ENCODE measurements at places on chromosomes 6 and 20.

GRCh38 chr6:50824552-50824951, 5.9 kb downstream of the TFAP2B start:
- no peak for DNase-seq

DNA sequence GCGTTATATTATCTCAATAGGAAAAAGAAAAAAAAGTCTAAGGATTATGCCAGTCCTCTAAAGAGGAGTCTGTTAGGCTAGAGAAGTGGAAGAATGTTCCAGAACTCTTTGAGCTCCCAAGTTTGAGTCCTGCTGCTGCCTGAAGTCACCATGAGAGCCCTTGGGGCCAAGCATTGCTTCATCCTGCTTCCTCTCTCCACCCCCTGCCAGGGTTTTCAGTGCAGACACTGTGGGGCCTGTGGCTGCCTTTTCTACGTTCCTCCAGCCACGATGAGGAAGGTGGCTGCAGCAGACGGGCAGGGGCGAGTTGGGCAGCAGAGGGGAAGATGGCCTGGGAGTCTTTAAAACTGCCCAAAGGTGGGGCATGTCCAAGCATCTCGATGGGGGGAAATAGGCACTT, 214.4 kb upstream of the KCNG1 start:
- peak; percentile 6 for DNase-seq

DNA sequence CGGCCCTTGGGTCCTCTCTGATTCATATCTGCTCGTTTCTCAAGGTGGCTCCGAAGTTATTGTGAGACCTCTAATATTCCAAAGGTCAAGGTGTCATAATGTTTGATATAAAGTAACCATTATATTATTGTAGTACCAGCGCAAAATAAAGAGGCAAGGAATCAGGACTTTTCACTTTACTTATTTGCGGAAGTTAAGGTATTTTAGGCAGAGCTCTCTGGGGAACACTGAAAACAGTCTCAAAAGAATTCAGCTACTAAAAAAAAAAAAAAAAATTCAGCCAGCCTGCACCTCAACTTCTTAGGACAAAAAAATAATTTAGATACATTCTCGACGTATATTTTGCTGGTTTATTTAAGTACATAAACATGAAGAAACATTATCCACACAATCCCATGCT, 2.4 kb downstream of the OSER1 start:
- no peak for DNase-seq

GRCh38 chr6:150898399-150899170, 33.1 kb downstream of the MTHFD1L start:
- no peak for DNase-seq

DNA sequence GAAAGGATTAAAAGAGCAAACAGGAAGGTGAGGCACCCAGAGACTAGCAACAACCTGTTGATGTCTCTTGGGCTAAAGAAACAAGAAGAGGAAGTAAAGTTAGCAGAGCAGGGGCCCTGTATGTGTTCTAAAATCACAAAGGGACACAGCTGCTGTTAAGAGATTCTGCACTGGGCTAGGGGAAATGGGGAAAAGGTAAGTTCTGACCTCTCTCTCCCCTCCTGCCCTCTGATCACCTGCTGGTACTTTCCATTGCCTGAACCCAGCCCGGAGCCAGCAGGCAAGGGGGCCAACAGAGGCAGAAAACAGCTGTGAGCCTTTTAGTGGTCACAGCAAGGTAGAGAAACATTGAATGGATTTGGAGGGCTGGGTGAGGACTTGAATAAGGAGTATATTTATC, 13.5 kb upstream of the CNR1 start:
- no peak for DNase-seq

- DNase-seq, result no peak
Observed at GRCh38 chr6:44594481-44594880, 207.0 kb downstream of the CDC5L start.

DNA sequence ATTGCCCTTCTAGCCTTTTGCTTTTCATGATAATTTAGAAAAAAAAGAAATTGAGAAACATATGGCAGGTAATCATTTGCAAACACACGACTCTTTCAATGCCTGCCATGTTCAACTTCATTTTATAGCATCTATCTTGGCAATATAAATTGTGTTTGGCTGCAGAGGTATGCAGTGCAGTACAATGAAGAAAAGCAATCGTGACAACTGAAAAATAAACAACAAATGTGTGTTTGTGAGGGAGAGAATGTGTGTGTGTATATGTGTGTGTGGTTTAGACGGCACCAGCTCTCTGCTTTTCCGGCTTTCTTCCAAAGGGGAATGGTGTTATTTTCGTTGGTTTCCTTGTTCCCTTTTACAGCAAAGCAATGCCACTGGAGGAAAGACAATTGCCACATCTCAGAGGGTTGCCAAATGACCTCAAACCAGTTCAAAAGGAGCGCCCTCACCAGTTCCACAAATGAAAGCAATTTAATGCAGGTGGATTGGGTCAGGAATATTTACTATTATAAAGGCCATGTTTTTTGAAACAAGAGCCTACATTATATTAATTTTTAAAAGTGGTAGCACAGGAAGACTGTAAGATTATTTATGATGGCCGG, 587.2 kb downstream of the PRKN start:
- DNase-seq, result no peak

- DNase-seq, result no peak
Observed at GRCh38 chr6:126153661-126154060, 167.3 kb downstream of the TRMT11 start.

DNA sequence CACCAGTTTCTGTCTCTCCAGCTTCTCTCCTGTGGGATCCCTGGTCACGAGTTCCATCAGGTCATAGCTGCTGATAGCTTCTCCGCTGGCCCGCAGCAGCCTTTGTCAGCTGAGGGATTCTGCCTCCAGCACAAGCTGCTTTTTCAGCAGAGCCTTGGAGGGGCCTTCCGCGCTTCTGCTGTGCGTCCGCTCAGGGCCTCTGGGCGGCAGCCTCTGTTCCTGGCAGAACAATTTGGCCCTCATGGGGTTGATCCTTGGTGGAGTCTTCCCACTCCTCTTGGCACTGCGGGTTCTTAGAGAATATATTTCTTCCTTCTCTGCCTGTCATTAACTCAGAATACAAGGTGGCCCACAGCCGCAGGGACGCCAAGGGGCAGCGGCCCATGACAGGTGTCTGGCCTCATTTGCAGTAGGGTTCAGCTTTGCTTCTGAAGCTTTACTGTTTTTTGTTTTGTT, 158.8 kb downstream of the DTNBP1 start:
- no peak for DNase-seq

- DNase-seq, result no peak
Observed at GRCh38 chr6:37262446-37263026, 4.6 kb upstream of the TMEM217 start.

DNA sequence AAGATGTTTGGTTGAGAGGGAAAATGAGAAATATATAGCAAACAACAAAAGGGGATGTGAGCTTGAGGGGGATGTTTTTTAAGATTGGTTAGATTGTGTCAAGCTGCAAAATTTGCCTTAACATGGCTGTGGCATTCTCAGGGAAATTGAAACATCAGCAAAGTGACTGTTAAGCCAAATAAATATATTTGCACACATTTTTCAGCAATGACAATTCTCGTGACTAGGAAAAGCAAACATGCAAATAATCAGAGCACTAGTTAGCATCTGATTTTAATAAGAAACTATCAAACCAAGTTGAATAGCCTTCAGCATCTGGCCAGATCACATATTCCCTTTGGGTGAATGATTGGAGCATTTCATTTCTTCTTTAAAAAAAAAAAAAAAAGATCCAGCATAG, 262.8 kb downstream of the TBC1D7 start:
- no peak for DNase-seq

DNA sequence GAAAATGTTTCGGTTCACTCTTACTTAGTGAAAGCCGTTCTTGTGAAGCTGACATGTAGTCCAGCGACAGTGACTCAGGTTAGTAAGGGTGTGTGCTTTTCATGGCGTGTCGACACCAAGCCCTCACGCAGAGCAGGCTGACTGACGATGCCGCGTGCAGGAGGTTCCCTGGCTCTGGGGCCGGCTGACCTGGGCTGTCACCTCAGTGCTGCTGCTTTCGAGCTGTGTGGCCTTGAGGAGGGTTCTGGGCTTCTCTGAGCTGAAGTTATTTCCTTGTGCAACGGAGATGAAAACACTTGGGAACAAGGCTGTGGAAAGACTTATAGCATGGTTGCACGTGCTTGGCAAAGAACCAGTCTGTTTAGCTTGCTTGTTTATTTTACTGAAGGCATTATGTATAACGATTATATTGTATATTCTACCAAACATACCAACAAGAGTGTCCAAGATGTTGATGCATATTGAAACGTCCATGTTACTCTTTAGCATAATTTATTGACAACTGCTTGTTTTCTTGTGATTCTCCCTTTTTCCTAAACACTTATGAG, 59.2 kb downstream of the PHACTR3 start:
- no peak for DNase-seq

- peak; percentile 7 for DNase-seq
Observed at GRCh38 chr6:95866732-95867131, 149.0 kb upstream of the FUT9 start.

- no peak for DNase-seq
Observed at GRCh38 chr6:162251257-162251656, 476.3 kb downstream of the PRKN start.

DNA sequence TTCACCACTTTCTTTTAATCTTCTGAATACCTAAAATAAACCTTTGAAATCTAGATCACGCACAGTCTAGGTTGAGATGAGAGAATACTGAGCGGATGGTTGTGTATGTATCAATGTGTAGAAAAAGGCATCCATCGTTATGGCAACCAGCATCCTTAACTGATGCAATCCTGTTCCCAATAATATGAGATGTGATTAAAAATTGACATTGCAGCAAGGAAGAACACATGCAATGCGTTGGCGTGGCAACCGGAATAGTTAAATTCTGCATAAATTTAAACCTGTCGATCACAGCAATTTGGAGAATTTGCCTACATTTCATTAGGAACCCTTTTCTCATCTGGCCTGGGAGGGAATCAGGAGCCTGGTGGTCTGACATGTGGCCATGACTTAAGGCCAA, 1.3 kb upstream of the L3MBTL1 start:
- DNase-seq, result no peak

DNA sequence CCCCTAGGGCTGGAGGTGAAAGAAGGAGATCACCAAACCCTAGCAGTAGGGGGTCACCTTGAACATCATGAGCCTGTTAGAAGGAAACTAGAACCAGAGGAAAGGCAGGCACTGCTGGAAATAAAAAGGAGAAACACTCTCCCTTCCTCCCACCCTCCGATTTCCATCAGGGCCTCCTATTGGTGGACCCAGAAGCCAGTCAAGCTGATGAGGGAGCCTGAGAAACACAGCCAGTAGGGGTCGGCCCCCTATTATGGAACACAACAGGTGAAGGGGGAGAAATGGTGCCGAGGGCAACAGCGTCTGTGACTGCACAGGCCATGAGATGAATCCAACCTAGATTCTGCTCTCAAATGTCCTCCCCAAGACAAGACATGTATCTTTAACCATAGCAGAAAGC, 156.1 kb upstream of the LRFN2 start:
- no peak for DNase-seq

- DNase-seq, result no peak
Observed at GRCh38 chr20:13006825-13007224, 1.9 kb upstream of the SPTLC3 start.

- peak; percentile 46 for DNase-seq
Observed at GRCh38 chr6:110816677-110817076, 1.4 kb upstream of the CDK19 start.

- DNase-seq, result peak; percentile 21
Observed at GRCh38 chr6:12150812-12151432, 138.8 kb downstream of the HIVEP1 start.

GRCh38 chr20:53535878-53536277, 57.8 kb downstream of the ZNF217 start:
- DNase-seq, result no peak

- DNase-seq, result no peak
Observed at GRCh38 chr6:161134550-161135298, 139.1 kb downstream of the AGPAT4 start.

DNA sequence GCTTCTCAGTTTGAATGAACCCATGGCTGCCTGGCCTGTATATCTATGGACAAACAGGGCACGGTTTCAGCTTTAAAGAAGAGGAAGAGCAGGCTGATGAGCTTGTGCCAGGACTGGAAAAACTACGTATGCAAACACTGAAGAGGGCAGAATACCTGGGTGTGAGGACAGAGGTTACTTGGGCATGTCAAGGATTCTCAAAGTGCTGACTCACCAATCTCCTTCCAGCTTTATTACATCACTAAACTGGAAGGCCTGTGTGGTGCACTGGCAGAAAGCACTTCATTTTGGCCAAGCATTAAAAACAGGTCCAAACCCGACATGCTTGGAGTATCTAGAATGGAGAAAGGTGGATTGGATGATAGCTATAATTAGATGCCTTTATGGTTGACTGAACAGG, 95.2 kb downstream of the GMPR start:
- no peak for DNase-seq

GRCh38 chr20:4606051-4606450, 115.7 kb upstream of the PRND start:
- no peak for DNase-seq

GRCh38 chr6:36755435-36756348, 58.1 kb downstream of the RAB44 start:
- DNase-seq, result peak; percentile 27

DNA sequence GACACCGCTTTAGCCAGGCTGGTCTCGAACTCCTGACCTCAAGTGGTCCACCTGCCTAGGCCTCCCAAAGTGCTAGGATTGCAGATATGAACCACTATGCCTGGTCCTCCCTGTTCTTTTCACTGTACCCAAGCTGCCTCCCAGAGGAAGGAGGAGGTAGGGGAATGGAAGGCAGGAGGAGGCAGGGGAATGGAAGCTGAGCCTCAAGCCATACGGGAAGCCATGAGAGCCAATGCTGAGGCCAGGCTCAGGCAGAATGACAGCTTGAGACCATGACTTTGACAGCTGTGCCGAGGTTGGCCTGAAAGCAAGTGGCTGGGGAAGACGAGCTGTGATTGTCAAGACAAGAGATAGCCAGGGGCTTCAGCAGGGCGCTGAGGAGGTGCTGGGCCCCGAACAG, 13.6 kb upstream of the ZNF335 start:
- DNase-seq, result no peak

DNA sequence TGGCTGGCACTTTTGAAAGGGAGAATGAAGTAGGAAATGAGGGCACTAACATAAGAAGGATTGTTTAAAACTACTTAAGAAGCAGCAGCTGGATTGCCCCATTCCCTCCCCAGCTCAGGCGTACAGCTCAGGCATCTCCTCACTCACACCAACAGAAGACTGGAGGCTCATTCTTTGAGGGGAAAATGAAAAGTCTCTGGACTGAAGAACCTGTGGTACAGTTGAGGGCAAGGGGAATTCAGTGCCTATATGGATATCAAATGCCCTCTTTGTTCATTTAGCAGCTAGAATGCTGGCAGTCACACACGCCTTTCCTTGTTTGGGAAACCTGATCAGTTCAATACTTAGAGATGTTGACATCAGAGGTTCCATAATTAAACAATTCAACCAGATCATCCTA, 502.1 kb upstream of the SOX4 start:
- DNase-seq, result no peak

DNA sequence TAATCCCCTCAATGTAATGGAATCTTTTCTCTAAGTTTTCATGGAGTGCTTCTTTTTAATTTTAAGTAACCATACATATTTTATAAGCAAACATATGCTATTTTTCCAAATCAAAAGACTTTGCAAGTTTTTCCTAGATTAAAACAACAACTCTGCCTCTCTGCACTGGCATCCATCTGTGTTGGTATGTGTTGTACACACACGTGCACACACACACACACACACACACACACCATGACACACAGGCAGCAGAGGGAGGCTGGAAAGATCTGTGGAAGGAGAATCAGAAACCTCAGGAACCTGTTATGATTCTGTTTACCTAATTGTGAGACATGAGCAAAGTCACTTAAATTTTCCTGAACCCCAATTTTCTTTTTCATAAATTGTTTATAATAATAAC, 295.0 kb upstream of the PRDM1 start:
- DNase-seq, result no peak
